Activated naive CD4-positive, alpha-beta T cell treated with Interleukin-2 at 50 U/mL for 16 hours (primary cell): ENCODE measurements at places on chromosomes 7 and 10.

DNA sequence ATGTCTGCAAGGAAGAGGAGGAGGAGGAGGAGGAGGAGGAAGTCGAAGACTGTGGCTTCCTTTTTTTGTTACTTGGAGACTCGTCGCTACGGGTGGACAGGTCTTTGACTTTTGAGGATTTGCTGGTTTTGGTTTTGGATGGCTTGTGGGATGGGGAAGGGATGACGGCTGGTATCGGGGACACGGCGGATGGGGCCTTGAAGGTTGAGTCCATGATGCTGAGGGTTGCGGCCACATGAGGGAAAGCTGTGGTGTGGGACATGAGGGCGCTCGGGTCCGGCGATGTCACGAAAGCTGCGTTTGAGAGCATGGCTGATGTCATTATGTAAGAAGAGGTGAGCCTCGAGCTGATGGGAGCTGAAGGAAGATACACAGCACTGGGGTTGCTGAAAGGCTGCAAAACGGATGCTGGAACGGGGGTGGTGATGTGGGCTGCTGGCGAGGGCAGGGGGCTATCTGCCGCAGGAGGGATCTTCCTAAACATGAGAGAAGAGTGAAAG is 33.1 kb upstream of the EFCAB10 start:
- DNase-seq, result no peak

DNA sequence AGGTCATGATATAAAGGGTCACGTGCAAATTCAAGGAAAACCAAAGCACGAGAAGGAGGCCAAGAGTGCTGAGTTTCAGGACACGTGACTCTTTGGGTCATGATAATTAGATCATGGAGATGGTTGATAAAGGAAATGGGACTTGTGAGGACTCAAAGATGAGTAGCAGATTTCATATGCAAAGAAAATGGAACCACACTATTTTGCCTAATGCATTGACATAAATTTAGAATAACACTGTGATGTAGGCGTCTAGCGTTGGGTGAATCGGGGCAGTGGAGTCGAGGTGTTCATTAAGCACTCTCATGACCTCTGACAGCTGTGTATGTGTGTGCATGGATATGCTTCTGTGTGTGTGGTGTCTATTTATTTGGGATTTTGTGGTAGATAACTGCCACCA is 1025.6 kb upstream of the LRRTM3 start:
- DNase-seq, result no peak

DNA sequence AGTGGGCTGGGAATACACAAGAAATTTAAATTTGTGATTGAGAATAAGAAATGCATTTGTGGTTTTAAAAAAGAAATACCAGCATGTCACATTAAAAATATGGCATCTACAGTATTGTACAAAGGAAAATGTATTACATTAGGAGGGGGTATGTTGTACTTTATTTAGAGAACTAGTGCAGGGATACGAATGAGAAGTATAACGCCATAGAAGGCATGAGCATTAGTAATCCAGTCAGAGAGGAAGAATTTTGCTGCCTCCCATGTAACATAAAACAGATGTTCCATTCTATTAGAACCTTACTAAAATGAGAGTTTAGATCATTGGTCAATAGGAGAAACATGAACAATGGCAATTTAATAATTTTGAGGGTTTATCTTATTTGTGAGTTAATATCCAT is 182.2 kb downstream of the ADK start:
- no peak for DNase-seq

DNA sequence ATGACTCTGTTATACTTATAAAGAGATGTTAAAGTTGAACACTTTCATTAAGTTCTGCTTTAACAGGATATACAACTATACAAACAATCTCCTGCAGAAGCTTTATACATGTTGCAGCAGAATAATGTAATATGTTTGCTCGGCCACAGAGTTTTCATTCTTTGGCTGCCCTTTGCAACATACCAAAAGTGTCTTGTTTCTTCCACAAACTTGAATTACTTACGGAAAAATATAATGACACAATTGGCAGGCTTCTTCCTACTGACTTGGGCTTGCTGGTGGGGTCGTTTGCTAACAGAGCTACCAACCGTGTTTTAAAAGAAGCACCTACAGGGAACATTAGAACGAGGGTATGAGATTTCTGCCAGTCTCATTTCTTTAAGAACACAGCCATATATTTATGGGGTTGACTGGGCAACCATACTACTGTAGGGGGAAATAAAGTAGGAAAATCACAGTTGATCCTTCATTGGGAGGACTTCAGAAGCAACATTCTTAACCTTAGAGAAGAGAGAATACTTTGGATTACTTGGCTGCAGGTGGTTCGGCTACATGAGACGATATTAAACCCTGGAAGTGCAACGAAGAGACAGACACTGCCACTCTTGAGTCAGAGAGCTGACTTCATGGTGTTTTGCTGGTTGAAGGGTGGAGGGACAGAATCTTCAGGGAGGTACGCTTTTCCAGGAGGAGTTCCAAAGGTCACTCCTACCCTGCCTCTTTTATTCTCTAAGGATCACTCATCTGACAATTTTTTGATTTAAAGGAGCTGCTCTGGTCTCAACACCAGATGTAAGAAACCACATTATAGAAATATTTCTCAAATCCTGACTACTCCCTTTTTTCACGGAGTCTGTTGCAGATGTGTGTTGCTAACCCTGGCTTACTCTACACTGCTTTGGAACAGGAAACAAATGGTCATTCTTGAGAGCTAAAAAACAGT is 123.9 kb downstream of the SEMA3C start:
- DNase-seq, result no peak

- no peak for DNase-seq
Observed at GRCh38 chr7:130793855-130794618, 60.0 kb upstream of the KLF14 start.

DNA sequence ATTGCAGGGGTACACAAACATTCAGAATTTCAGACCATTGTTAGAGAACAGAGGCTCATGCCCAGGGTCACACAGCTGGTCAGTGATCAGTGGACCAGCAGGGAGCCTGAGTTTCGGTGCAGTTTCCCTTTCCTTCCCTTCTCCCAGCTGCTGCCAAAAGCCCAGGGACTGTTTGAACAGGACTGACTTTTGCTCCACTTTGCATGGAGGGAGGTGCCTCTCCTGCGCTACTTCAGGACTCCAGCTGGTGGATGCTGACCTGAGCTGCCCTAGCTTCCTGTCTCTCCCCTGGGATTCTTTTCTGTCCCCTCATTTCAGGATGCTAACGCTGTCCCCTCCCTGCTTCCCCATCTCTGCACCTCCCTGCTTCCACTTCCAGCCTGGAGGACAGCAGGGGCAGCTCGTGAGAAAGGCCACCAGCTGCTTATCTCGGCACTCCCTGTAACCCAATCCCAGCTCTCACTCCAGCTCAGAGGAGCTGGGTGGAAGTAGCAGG is 14.5 kb downstream of the SH2D4B start:
- no peak for DNase-seq

GRCh38 chr7:138125119-138125518 is 48.9 kb downstream of the AKR1D1 start:
- DNase-seq, result no peak

- DNase-seq, result no peak
Observed at GRCh38 chr10:5606864-5607263, 59.5 kb downstream of the ASB13 start.

GRCh38 chr7:84452618-84453017 is 258.0 kb upstream of the SEMA3A start:
- no peak for DNase-seq

GRCh38 chr7:100623951-100624824 is 11.8 kb downstream of the MOSPD3 start:
- no peak for DNase-seq

DNA sequence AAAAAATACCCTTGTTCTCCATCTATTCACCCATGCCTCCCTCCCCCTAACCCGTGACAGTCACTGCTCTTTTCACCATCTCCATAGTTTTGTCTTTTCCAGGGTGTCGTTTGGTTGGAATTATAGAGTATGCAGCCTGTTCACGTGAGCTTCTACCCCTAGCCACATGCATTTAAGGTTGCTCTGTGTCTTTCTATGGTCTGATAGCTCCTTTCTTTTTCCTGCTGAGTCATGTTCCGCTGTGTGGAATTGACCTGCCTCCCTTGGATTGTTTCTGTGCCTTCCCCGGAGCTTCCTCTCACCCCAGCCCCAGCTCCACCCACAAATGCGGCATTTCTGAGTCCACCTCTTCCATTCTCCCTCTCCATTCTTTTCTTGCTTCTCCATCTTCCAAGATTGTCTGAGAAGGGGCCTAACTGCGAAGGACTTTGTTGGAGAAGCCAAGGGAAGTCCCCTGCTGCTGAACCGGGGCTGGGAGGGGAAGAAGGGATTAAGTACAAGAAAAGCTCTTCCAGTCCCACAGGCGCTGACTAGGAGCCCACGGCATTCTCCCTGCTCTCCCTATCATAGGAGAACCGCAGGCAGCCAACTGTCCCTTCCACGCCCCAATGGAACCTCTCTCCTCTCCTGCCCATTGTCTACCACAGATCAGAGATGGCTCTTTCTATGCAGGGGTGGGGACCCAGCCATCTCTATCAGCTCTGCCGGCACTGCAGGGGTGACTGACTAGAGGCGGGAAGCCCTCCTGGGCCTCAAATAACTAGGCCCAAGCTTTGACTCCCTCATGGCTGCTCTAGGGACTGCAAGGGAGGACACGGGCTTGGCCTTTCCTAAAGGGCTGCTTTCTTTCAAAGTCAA is 87.5 kb upstream of the ANLN start:
- no peak for DNase-seq

GRCh38 chr10:117541909-117542705 is 439 bp upstream of the EMX2 start:
- DNase-seq, result no peak

- no peak for DNase-seq
Observed at GRCh38 chr10:132840698-132841614, 55.0 kb upstream of the NKX6-2 start.

- no peak for DNase-seq
Observed at GRCh38 chr10:22646388-22646853, 68.0 kb downstream of the PIP4K2A start.

- no peak for DNase-seq
Observed at GRCh38 chr10:89419548-89419947, 5.2 kb downstream of the IFIT5 start.

DNA sequence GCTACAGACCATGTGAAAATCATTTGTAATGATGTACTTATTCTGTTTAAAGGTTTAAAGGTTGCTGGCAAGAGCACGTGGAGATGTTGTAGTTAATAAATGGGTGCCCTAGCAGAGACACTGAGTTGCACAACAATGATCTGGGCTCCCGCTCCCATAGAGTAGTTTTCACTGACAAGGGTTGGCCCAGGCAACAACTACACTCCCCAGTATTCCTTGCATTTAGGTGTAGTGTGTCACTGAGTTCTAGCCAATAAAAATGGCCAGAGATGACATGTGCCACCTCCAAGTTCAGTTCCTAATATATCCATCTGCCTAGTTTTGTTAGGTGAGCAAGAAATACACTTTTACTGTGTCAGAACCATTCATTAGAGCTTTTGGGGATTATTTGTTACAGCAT is 392.1 kb upstream of the MTPN start:
- no peak for DNase-seq

- DNase-seq, result no peak
Observed at GRCh38 chr7:13333371-13333770, 645.9 kb downstream of the ARL4A start.

GRCh38 chr10:18533896-18534295 is 117.5 kb downstream of the NSUN6 start:
- DNase-seq, result no peak

DNA sequence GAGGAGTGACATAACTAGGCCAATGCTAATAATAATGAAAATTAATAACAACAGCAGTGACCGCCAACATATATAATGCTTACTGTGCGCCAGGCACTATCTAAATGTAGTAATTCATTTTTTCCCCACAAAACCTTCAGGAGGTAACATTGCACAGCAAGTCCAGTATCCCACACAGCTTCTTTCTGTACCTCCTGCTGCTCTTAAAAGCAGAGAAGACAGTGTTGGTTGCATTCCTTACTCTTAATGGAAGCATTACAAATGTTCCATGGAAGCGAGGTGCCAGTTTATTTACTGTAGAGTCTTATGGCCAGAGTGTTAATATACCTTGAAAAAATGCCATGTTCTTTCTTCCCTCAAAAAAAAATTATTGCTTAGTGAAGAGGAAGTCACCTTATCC is 168.2 kb downstream of the LRRC4 start:
- no peak for DNase-seq

DNA sequence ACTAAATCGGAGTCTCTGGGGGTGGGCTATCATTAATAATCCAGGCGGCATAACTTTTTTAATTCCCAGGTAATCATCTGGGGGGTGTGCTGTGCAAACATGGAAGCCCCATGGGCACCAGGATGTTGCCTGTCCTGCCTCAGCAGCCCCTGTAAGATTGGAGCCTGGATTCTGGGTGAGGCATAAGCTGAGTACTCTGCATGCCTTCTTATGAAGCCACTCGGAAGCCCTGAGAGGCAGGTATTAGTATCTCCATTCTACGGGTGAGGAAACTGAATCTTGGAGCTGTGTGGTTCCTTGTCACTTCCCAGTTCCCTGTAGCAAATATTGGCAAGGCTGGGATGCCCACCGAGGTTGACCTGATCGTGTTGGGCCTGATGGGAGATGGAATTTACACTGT is 7.4 kb upstream of the OPN4 start:
- no peak for DNase-seq

DNA sequence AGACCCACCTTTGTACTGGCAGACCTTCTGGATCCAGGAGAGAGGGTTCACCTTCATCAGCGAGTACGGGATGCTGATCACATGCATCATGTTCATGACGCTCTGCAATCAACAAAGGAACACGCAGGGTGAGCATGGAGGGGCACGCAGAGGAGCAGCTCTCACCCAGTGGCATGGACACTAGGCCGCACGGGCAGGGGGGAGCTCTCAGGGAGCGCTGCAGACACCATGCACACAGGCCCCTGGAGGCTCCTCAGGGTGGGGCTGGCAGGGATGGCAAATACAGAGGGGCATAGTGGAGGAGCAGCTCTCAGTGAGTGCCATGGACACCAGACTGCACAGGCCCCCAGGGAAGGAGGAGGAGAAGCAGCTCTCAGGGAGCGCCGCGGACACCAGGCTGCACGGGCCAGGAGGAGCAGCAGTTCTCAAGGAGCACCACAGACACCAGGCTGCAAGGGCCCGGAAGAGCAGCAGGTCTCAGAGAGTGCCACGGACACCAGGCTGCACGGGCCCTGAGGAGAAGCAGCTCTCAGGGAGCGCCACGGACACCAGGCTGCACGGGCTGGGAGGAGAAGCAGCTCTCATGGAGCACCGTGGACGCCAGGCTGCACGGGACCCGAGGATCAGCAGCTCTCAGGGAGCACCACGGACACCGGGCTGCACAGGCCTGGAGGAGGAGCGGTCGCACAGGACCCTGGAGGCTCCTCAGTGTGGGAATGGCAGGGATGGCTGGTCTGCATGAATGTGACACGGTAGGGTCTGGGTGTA is 249.5 kb downstream of the ZMYND11 start:
- no peak for DNase-seq

DNA sequence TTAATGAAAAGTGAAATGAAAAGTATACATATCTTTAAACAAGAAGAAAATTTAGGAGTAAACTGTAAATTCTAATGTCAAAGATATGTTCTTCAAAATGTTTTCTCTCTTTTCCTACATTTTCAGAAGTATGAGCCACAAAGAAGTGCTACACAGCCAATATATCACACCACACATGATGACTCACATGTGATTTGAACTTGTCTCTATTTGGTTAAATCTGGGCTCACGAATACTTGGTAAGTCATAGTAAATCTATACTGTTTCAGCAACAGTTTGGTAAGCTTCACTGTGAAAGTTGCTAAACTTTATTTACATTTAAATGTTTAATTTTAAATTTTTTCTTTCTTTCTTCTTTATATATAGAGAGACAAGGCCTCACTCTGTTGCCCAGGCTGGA is 380.6 kb upstream of the IGFBP3 start:
- DNase-seq, result no peak

GRCh38 chr7:88268051-88268450 is 38.6 kb downstream of the STEAP4 start:
- DNase-seq, result no peak

GRCh38 chr7:114422507-114423501 is 8.2 kb downstream of the FOXP2 start:
- DNase-seq, result no peak
